ENCODE measurements at places on chromosomes 11 and 22. TPM values are rescaled to one million over a fixed set of nuclear protein-coding genes. Genes with fewer than 3 reads are reported as not detected.

Gene MS4A2
- not detected for total RNA-seq

Gene RAG2
- 0.10 TPM for total RNA-seq

Gene BTG4
- not detected for total RNA-seq

Gene SULT4A1
- 12.0 TPM for total RNA-seq

Gene ILK
- 204 TPM for total RNA-seq

Gene MYO7A
- total RNA-seq: 1.3 TPM

Gene ARHGAP42
- 7.1 TPM for total RNA-seq

Gene HIC2
- 7.3 TPM for total RNA-seq

Gene TOMT
- total RNA-seq: not detected

Data from Panc1 (cell line).